ENCODE measurements at places on chromosomes 11 and 22.

DNA sequence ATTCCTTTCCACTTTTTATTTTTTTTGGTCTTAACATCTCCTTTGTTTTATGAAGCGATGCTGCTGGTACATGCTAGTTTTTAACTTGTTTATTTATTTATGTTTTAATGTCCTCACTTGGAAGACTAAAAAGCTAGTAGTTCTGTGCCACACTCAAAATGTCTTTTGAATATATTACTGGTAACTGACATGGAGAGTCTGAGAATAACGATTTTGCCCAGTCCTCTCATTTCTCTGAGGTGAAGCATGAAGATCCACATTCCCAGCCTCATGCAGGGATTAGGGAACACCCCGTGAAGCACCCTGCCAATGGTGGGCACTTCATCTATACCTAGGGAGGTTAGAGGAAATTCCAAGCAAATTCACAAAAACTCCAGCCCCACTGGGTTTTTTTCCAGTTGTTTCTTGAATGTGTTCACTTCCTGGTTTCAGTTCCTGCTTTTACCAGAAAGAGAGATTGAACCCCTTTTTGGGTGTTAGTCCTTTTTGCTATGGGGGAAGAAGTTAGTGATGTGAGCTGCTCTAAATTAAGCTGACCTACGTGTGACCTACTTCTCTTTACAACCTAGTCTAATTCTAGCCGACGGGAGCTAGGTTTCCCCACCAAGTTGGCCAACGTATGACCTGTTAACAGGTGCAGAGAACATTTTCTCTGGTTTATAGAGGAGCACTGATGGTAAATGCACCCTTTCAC is 106.1 kb downstream of the SLC1A2 start:
- no peak for DNase-seq

DNA sequence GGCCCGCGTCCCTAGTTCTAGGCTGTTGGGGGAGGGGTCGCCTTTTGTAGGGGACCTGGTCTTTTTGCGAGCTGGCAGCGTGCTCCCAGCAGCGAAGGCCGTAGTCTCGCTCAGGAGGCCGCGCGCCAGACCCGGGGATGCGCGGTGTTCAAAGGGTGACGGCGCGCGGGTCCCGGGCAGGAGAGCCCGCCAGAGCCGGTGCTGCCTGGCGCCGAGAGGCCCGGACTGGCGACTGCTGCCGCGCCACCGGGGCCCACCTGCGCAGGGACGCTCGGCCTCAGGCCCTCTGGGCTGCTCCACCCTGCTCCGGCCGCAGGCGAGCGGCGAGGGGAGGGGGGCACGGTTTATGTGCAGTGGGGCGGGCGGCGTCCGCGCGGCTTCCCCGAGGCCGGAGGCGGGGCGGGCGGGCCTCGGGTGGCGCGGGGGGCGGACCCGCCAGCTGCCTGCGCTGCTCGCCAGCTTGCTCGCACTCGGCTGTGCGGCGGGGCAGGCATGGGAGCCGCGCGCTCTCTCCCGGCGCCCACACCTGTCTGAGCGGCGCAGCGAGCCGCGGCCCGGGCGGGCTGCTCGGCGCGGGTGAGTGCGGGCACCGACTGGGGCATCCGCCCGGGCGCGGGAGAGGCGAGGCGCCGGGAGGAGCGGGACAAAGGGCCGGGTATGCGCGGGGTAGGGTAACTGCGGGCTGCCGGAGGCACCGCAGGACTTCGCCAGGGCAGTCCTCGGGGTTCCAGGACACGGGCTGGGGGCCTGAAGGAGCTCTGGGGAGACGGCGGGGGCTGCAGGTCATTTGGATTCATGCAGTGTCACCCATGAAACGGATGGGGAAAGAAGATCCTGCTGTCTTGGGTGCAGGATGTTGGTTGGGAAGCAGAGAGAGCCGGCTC is at the start of gene PRSS23:
Gene PRSS23, plus strand, starts transcription at position 467 of the 884 bp plus-strand sequence. CDS start 7,102 bp downstream, outside the sequence.
- DNase-seq, result peak; percentile 93

GRCh38 chr11:13357232-13357631 is 79.6 kb downstream of the BMAL1 start:
- DNase-seq, result no peak

GRCh38 chr11:36309779-36310178 is 13.7 kb downstream of the PRR5L start:
- peak; percentile 6 for DNase-seq

DNA sequence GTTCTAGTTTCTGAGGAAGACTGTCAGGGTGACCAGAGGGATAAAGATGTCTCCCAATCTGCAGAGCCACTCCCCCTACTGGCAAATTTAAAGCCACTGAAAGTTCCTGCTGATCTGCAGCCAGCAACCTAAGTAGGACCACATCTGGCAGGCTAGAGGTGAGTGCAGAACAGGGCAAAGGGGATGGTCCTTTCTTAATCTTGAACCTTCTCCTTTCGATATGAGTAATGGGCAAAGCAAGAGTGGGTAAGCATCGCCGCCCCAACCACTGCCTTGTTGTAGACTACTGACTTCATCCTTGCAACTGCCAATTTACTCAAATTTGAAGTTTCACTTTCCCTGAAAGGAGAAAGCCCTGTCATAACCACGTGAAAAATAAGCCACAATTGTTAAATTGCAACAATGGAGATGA is 30.7 kb downstream of the SCUBE2 start:
- peak; percentile 76 for DNase-seq

DNA sequence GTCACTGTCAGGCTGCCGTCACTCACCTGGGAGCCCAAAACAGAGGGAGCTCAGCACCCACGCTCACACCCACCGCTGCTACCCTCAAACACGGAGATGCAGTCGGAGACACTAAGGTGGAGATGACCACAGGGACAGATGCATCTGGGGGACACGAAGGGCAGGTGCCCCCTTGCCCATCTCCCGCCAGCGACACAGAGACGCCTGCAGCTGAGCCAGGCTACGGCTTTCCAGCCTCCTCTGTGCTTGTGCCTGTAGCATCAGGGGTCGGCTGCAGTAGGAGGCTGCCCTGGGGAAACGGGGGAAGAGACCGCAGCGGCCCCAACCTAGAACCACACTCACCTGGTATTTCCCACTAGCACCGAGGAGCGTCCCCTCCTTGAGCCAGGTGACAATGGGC is 19.3 kb downstream of the IGSF9B start:
- no peak for DNase-seq

DNA sequence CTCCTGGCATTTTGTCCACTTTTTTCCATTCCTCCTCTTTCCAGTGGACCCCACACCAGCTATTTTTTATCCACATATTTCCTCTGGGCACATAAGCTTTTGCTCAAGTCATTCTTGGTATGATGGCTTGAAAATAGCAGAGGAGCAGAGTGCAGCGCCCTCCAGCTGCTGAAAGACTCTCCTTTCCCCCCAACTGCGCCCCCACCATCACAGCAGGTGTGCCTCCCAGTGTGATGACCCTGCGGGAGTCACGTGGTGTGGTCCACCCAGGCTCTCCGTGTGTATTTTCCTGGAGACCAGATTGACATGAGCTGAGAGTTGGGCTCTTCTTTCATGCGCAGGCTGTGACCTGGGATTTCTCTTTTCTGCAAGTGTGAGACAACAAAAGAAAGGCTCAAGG is 1241.6 kb downstream of the TBC1D22A start:
- DNase-seq, result no peak

- no peak for DNase-seq
These were observed 43.5 kb downstream of the FANCF start for GRCh38 chr11:22582151-22582410.

- DNase-seq, result no peak
These were observed 19.8 kb upstream of the TIMP3 start for GRCh38 chr22:32781695-32782094.

DNA sequence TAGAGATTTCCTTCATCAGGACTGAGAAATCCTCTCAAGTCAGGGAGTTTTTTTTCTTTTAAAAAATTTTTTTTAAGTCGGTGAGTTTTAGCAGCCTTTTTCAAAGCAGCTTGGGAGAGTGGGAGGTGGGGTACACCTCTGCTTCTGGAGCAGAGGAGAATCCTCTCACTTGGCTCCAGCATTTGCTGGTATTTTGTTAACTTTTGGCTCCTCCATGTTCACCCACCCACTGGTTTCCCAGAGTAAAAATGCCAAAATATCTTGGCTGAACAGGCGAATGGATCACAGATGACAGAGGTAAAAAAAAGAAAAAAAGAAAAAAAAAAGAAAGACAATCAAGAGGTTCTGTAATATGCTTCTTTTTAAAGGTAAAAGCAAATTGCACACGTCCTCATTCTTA is 68.0 kb downstream of the GAB2 start:
- DNase-seq, result no peak

GRCh38 chr11:47911149-47911548 is 63.0 kb upstream of the NUP160 start:
- DNase-seq, result no peak

- no peak for DNase-seq
These were observed 17.4 kb downstream of the POU2F3 start for GRCh38 chr11:120257346-120257745.

DNA sequence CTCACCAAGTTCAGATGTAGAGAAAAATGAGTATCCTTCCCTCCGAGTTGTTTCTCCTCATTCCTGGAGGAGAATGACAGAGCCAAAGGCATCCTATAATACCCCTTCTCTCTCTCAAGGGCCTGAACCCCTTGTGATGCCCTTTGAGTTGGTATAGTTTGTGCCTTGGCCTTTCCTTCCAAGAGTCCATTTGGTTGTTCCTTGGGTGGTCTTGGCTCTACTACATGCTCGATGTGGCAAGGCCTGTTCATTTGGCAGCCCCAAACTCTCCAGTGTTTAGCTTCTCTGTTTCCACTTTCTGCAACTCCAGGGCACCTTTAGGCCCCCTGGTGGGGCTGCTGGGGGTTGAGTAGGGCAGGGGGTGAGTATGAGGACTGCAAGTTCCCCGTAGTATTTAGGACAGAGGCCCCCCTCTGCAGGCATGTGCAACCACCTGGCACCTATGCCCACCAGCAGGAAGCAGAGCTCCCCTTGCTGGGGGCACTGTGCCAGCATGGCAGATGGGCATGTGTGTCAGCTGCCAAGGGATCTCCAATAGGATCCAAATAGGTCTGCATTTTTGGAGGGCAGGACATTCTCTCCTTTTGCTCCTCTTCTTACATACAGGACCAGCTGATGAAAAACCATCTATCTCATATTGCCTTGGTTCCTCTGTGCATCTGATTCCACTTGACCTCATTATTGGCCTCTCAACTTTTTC is 217.2 kb upstream of the CADM1 start:
- peak; percentile 83 for DNase-seq

DNA sequence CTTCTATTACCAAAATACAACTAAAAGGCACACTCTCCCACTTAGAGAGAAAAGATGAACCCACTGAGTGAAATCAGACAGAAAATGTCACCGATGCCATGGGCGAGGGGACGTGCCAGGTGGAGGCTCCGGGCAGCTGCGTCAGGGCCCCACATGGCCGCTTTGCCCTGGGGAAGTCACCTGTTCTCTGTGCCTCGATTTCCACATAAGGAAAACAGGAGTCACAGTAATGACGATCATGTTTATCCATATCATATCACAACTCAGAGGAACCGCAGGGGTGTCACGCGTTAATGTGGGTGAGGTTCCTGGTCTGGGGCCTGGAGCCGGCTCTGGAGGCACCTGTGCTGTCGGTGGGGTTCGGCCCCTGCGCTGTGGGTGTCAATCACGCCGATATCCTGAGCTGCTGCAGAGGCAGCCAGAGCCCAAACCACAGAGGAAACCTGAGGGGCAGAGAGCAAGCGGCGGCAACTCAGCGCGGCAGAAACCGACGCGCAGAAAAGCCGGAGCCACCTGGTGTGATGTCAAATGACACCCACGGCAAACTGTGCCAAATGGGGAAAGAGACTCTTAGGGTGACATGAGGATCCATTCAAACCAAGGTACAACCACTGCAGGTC is 243.7 kb downstream of the BRD1 start:
- DNase-seq, result no peak

GRCh38 chr11:117931331-117931950 is 2.2 kb upstream of the TMPRSS13 start:
- no peak for DNase-seq

GRCh38 chr11:27178859-27179258 is 138.2 kb downstream of the BBOX1 start:
- DNase-seq, result no peak

- DNase-seq, result peak; percentile 69
These were observed 12.8 kb upstream of the CLPB start for GRCh38 chr11:72446929-72447769.

DNA sequence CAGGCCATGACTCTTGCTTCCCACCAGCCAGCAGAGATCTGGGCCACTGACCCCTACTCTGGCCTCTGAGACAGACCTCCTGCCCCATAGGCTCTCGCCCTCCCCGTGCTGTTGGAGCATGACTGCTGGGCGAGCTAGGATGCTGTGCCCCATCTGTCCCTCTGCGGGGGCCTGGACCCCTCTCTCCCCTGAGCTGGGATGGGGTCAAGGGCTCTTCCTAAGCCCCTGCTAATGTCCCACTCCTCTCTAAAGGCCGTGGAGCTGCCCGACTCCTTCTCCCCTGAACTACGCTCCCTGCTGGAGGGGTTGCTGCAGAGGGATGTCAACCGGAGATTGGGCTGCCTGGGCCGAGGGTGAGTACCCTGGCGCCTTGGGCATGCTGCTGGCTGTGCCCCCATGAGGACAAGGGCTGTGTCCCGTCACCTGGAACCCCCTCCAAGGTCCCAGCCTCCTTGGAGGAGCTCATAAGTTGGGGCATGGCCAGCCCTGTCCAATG is 6.2 kb upstream of the ANKRD13D start:
- DNase-seq, result no peak

DNA sequence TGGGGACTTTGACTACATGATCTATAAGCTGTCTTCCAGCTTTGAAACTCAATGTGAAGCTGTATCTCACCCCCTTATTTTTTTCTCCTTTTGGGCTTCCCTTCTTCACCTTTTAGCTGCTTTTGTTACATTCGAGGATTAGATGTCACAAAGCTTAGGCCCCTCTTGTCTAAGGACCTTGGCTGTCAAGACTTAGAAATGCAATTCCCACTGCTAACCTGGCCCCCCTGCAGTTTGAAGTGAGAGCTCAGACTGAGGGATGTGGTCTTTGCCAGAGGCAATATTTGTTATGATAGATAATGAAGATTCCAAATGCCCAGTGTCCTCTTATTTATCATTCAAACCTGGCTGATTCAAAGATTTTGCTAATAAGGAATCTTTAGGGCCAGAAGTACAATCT is 128.3 kb downstream of the ARL14EP start:
- DNase-seq, result no peak

Data from NCI-H69 (cell line).